ENCODE measurements at places on chromosomes 16 and 17. TPM values are rescaled to one million over a fixed set of nuclear protein-coding genes. Genes with fewer than 3 reads are reported as not detected.

Gene CAPNS2
- total RNA-seq: 0.13 TPM

GRCh38 chr17:77441130-77441920 lies 300.6 kb downstream of the SEC14L1 start:
- no peak for DNase-seq

DNA sequence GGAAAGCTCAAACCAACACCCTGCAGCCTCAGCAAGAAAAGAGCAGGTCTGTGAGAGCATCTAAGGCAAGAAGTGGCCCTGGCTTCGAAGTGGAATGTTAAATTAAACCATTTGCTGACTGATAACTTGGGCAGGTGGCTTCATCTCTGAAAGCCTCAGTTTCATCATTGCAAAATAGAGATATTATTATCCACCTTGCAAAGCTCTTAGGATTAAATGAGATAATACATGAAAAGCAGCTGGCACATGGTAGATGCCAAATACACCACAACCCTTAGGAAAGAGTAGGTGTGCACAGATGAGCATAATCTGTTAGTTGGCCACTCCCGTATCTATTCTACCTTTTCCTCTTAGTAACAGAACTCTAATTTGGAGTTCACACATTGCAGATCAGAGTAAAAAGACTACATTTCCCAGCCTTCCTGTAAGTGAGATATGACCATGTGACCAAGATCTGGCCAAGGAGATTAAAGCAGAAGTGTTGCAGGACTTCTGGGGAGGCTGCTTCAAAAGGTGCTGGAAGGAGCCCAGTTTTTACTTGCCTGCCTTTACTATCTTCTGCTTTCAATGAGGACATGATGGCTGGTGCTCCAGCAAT lies 288.7 kb downstream of the SOX9 start:
- no peak for DNase-seq

DNA sequence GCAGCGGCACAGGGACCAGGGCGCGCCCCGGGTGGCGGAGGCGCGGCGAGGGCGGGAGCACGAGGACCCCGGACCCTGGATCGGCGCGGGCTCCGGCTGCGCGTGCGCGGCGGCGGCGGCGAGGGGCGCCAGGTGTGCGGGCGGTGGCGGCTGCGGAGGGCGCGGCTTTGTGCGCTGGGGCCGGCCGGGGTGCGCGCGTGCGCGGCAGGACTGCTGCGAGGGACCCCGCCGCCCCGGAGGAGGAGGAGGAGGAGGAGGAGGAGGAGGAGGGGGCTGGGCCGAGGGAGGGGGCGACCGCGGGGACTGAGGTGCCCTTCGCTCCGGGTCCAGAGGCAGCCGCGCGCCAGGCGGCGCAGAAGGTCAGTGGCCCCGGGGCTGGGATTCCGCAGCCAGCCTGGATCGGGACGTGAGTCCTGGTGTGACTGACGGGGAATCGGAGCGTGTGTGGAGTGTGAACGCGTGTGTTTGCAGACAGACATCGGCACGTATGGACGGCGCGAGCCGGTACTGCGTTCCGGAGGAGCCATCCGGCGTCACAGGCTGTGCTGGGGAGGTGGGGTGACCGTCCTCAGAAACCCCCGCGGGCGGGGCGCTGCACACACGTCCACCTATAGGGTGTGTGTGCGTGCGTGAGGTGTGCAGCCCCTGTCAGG lies 19.5 kb upstream of the RAP1GAP2 start:
- DNase-seq: no peak

Gene SPATA32
- total RNA-seq: not detected

- DNase-seq: no peak
Measured at GRCh38 chr16:54211203-54211602, 75.4 kb downstream of the IRX3 start.

GRCh38 chr17:63589646-63590045 lies 11.0 kb upstream of the TACO1 start:
- DNase-seq: no peak

DNA sequence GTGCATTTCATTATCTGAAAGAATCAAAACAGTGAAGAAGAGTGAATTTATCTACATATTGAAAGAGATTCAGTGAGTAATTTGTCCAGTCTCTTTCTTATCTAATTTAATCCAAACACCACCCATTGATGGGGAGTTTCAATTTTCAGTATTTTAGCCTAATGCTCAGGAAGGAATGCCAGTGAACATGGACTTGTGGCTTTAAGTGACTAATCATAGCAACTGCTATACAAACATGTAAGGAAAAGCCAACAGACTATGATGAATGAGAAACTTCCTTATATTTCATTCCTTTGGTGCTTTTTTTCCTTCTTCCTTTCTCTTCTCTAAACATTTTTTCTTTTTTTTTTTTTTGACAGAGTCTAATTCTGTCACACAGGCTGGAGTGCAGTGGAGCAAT lies 885.8 kb downstream of the KCNJ2 start:
- DNase-seq: no peak

DNA sequence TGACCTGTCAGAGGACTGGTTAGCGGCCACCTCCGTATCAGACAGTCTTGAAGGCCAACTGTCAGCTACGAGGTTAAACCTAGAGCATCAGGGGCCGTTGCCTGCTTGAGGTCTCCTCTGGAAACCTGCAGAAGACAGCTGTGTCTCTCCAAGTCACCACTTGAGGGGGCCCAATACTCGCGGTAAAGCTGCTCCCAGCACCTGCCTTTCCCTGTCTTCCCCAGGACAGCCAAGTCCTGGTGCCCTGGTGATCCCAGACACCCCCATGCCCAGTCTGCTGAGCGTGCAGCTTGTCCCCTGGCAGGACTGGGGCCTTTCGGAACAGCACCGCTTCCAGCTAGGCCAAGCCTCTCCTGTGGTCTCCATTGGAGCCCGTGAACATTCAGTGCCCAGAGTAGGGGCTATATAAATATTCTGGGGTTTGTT lies 80.1 kb downstream of the DNAH17 start:
- peak; percentile 82 for DNase-seq

DNA sequence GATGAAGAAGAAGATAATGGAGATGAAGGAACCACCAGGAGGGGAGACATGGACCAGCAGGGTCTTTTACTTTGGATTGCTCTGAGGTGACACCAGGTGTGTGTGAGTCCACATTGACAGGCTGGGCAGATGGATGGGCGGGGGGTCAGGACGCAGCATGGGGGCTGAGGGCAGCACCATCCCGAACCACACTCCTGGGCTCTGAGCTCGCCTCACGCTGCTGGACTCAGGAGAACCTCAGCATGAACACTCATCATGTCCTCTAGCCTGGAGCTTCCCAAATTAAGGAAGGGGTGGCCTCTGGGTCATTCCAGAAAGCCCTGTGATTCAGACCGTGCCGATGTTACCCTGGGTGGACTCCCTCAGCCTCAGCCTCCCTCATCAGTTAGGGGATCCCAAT lies 50.4 kb upstream of the MAP3K14 start:
- DNase-seq: no peak

- DNase-seq: no peak
Measured at GRCh38 chr17:38449364-38449763, 21.1 kb downstream of the ARHGAP23 start.

Gene WFIKKN2
- not detected for total RNA-seq

- DNase-seq: no peak
Measured at GRCh38 chr16:71637398-71637797, 11.4 kb downstream of the MARVELD3 start.

Gene PIK3R5
- not detected for total RNA-seq

DNA sequence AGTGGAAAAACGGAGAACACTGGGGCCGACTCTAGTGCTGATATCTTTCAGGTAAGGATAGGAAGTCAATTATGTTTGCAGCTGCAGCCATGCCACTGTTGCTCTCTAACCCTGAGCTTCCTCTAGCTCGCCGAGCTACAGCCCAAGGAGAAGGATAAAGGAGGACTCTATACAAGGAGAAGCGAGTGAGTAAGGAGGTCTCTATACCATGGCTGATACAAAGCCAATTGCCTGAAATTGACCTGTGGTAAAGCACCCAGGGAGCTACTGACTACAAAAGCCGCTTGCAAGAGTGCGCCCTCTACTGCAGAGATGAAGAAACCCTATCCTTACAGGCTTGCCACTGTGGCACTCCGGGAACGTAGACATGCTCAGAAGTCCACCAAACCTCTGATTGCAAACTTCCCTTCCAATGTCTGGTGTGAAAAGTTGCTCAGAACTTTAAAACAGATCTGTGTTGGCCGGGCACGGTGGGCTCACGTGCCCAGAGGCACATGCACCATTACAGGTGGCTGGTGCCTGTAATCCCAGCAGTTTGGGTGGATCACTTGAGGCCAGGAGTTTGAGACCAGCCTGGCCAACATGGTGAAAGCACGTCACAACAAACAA lies 10.8 kb upstream of the SLC46A1 start:
- DNase-seq: peak; percentile 39

Gene CBX4
- 9.0 TPM for total RNA-seq

DNA sequence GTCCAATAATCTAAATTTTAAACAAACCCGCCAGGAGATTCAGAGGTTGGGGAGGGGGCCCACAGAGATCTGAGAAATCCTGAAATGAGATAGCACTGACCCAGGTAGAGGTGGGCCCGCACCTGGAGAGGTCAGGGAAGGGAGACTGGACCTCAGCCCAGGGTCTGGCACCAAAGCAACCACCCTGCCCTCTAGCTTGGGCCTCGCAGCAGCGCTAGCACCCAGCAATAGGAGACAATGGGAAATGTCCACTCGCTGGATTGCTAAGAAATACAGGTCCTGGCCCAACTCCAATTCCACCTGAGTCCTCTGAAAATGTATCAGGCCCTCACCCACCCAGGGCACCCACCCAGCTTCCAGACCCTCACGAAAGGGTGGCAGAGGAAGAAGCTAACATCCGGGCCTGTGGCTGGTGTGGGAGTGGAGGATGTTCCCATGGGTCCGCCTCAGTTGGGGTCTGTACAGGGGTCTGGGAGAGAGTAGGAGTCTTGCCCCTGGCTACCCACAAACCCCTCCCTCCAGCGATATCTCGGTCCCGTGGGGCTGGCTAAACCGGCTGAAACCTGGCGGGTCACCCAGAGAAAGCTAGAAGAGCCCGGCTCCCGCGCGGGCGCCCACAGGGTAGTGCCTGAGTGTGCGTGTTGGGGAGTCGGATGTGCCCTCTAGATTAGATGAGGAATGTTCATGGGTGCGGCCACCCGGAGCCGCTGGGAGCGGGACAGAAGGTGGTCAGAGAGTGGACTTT lies 1.1 kb downstream of the PLLP start:
- DNase-seq: no peak

GRCh38 chr16:4481963-4482362 lies 5.8 kb downstream of the HMOX2 start:
- no peak for DNase-seq

DNA sequence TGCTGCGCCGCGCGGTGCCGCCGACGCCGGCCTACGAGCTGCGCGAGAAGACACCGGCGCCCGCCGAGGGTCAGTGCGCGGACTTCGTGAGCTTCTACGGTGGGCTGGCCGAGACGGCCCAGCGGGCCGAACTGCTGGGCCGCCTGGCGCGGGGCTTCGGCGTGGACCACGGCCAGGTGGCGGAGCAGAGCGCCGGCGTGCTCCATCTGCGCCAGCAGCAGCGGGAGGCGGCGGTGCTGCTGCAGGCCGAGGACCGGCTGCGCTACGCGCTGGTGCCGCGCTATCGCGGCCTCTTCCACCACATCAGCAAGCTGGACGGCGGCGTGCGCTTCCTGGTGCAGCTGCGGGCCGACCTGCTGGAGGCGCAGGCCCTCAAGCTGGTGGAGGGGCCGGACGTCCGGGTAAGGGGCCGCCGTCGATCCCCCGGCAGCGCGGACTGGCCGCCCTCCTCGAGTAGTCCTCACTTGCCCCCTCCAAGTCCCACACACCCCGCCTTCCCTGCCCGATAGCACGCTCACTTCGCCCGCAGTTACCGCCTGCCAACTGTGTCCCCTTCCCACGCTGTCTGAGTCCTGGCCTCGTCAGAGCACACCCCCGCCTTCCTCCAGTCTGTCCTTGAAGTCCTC lies 470 bp downstream of the MLYCD start:
- peak; percentile 43 for DNase-seq

Gene DNAH17
- total RNA-seq: under 0.01 TPM

Gene CLEC16A
- total RNA-seq: 15.3 TPM

DNA sequence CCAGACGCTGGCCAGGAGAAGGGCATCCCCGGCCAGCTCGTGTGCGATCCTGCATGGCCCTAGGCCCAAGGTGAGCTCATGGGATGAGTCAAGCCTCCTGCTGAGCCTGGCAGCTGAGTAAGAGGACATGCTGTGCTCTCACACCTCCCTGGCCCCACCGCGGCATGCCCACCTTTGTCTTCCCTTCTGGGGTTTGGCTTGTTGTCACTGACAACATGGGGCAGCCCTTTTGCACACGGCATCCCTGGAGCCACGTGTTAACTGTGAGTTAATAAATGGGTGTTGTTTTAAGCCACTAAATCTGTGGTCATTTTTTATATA lies 8.9 kb upstream of the TNS4 start:
- no peak for DNase-seq

DNA sequence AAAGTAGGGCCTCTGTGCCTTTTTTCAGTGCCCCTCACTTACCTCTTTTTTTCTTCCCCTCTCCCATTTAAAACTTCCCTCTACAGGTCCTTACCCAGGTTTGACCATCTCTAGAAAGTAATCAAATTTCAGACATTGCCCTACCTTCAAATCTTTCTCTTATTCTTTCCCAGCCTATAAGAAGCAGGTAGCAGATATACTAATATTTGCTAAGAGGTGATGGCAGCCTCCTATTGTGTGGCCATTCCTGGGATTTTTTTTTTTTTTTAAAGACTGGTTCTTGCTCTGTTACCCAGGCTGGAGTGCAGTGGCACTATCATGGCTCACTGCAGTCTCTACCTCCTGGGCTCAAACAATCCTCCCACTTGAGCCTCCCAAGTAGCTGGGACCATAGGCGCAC lies 111.1 kb upstream of the HAS3 start:
- no peak for DNase-seq

DNA sequence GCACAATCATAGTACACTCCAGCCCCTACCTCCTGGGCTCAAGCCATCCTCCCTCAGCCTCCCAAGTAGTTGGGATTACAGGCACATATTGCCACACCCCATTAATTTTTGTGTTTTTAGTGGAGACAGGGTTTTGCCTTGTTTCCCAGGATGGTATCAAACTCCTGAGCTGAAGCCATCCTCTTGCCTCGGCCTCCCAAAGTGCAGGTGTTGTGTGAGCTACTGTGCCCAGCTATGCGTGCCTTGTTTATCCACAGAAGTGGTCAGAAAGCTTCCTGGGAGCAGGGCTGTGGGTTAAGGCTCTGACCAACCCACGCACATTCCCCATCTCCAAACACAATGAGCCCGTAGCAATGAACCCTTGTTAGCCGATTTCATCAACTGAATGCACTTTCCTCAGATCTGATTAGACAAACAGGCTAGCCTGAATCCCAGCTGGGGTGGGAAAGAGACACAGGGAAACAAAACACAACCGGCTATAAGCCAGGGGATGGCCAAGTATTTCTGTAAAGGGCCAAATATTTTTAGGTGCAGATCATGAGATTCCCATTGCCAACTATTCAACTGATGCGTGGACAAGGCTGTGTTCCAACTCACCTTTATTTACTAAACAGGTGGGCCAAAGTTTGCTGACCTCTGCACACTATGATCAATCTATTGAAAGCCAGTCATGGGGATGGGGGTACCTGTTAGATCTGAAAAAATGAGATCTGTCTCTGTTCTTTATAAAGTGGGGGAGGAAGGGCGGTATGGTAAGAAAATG lies 193.6 kb downstream of the CPPED1 start:
- DNase-seq: no peak

All from dermis microvascular lymphatic vessel endothelial cell (primary cell).